ENCODE measurements at places on chromosomes 16 and 17.

DNA sequence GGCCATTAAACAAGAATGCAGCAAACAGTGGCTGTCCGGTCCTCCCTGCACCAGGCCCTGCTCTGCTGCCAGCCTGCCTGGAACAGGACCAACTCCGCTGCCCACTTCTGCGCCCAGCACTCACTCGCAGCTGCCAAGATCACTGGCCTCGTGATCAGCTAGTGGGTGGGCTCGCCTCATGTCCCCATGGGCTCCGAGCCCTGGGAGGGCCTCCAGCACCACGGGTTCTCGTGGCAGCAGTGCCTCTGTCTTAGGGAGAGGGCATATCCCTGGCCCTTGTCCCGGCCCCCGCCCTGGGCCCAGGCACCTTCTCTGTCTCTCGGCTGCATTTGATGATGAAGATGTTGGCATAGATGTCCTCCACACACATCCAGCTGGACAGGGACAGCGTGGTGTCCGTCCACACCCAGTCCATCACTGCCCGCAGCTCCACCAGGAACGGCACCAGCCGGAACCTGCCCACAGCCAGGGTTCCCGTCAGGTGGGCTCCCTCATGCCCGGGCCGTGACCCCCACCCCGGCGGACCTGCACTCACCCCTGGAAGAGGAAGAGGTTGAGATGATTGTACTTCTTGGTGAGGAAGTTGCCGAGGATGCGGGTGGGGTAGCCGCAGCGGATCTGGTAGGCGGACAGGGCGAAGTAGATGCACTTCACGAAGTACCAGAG, 13.1 kb downstream of the CTU2 start:
- DNase-seq = no peak

- DNase-seq = no peak
These were observed 71.5 kb upstream of the KSR1 start for GRCh38 chr17:27384726-27385125.

- DNase-seq = no peak
These were observed 120.9 kb downstream of the METRNL start for GRCh38 chr17:83200231-83200699.

DNA sequence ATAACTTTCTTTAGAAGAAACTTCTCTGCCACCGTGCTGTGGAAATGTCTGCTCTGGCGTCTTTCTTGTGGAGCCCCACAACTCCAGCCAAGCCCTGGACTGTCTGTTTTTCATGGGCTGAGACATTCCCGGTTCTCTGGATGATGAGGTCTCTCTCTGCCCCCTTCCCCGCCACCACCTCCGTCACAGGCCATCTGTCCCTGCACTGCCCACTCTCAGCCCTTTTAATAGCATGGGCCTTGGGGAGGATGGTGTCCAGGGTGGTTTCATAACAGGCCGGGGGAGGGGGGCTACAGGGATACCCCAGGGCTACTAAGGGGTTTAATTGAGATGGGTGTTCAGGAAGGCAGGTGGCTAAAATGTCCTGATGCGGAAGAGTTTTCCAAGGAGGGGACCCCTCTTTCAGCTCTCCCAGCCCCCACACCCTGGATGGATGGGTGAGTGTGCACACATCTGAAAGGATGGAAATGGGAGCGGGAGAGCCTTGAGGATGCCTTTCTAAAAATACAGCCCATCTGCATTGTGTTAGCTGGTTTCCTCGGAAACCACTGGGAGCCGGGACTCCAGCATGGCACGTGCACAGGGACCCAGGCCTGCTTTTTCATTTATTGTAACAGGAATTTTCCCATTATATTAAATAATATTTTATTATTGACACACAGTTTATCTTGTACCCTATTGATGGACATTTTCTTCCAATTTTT, 14.6 kb upstream of the NDRG4 start:
- DNase-seq = no peak

DNA sequence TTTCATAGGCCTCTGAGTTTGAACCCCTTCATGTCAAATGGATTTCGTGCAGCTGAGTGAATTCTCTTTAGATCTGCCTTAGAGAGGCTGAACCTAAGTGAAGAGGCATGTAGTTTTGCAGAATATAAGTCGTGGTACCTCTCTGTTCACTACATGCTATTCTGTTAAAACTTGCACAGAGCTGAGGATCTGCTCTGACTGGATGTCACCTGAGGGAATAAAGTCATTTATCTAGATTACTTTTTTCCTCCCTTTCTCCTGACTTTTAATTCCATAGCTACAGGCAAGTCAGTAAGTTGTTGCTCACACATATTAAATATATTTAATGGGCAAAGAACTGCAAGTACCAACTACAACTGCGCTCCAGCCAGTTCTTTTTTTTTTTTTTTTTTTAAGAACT, 64.7 kb downstream of the WNT3 start:
- DNase-seq = no peak

- DNase-seq = no peak
These were observed 101.7 kb upstream of the GPR139 start for GRCh38 chr16:20175358-20175757.

GRCh38 chr16:28873543-28874201, 4.6 kb upstream of the ATP2A1 start:
- peak; percentile 23 for DNase-seq

- DNase-seq = no peak
These were observed 17.0 kb downstream of the CHD9 start for GRCh38 chr16:53071748-53072301.

DNA sequence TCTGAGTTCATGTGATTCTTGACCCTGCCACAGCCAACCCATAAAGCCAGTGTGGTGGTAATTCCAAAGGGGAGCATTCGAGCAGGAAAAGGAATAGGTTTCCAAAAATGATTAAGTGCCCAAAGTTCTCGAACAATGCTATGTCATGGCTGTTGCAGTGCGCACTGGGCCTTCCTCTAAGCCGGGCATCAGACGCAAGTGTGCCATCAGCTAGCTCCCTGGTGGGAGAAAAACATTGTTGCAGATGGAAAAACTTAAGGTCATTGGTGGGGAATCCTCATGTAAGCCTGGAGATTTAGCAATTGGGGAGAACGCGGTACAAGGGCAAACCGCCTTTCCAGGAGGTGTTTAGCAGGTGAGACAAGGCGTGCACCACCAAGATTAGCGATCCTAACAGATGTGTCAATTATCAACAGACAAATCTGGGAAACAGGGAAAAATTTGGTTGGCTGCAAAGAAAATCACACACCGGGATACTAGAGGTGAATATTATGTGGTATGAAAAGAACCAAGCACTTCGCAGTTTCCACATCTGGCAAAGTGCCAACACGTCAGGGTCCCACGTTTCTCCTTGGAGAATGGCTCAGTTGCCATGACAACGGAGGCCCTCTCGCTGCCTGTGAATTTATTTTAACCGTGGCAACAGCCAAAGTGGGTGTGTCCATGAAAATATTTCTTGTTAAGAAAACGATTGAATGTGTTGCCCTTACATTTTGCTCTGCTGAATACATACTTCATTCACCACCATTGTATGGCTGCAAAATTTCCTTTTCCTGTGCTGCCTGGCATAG, 118.5 kb upstream of the CACNG5 start:
- no peak for DNase-seq

GRCh38 chr16:28101533-28101890, 38.0 kb upstream of the GSG1L start:
- DNase-seq = no peak

GRCh38 chr17:74785981-74786360, 9.8 kb upstream of the NAT9 start:
- no peak for DNase-seq

DNA sequence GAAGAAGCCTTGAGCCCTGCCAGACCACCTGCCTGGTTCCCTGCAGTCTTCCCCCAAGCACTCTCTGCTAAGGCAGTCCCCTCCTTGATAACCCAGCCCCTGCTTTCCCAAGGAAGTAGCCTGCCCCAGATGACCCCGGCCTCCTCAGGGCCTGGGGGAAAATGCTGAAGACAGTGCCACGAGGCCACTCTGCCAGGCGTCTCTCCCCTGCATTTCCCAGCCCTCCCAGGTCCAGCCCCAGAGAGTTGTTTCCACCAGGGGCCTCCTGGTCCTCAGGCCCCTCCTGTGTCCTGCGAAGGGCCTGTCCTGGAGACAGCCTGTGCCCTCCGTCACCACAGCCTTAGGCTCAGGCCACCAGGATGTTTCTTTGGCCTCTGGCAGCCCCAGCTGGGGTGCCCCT, 96.4 kb downstream of the CCDC182 start:
- no peak for DNase-seq

DNA sequence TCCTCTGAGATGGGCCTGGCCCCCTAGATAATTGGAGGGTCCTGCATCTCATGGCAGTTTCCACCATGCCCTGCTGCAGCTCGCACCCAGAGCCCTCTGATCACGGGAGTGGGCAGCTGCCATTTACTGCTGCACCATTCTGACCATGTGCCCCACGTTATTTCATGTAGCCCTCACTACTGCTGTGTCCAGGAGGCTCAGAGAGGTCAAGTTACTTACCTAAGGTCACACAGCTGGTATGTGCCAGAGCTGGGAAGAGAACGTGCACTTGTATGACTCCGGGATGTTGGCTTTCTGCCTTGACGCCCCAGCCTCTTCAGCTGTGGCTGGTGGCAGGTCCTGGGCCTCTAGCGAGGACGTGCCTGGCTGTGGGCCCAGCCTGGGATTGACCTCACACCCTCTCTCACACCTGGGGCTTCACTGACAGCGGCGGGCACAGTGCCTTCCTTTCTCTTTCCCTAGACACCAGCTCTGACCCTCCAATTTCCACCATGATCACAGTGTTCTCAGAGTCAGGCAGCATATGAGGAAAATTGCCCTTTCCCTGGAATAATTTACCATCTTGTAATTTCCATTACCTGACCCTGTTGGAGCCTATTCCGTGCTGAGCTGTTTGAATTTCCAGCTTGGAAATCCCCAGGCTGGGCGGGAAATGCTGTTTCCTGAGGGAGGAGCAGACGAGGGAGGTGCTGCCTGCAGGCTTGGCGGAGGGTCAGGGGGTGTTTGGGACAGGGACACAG, 18.5 kb upstream of the DOC2B start:
- DNase-seq = no peak

GRCh38 chr16:26396511-26397235, 670.1 kb upstream of the C16orf82 start:
- no peak for DNase-seq

- DNase-seq = no peak
These were observed 78.1 kb downstream of the OR1D5 start for GRCh38 chr17:2985318-2985717.

- DNase-seq = no peak
These were observed 685 bp upstream of the MPG start for GRCh38 chr16:77273-77806.

- DNase-seq = no peak
These were observed 19.9 kb downstream of the NQO1 start for GRCh38 chr16:69706256-69706974.

DNA sequence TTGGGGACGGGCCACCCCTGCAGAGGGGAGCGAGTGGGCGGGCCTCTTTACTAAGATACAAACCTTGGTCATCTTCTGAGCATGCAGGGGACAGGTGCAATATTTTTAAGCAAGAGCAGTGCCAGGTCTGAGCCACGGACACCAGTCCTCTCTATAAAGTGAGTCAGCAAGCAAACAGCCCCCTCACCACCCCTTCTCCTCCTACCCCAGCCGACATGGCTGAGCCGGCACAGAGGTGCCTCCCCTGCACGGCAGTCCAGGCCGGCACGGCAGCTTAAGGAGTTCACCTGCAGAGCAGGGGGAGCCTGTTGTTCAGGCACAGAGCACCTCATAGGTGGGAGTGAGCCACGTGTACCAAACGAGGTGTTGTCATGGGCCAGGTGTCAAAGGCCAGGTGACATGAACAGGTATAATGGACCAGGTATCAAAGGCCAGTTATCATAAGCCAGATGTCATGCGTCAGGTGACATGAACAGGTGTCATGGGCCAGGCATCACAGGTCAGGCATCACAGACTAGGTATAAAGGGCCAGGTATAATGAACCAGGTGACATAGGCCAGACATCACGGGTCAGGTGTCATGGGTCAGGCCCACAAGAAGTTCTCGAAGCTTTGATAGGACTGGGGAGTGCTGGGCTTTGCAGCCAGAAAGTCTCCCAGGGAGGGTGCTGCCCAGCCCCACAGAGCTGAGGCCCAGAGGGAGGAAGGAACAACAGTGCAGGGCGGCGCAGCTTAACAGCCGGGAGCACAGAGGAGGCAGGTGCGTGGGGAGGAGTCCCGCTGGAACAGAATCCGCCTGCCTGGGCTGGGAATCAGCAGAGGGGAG, 42.6 kb upstream of the ZNF469 start:
- DNase-seq = no peak

DNA sequence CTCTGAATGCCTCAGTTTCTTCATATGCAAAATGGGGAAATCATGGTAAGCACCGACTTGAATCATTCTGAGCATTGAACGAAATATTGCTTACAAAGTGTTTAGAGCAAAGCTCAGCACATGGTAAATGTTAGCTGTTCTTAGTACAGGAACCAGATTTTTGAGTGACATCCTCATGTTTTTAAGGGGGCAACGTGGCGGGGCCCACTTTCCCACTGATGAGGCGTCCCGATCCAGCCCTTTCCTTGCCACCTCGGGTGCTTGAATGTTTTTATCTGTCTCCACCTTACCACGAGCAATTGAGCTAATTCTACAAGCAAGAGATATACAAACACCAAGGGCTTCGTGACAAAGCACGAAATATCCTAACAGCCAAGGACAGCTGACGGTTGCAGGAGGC, 49.9 kb downstream of the ELAC2 start:
- no peak for DNase-seq

- DNase-seq = no peak
These were observed 167.4 kb downstream of the PITPNC1 start for GRCh38 chr17:67544364-67544955.

GRCh38 chr16:49622084-49622390, 233.9 kb downstream of the ZNF423 start:
- DNase-seq = no peak

- DNase-seq = no peak
These were observed 29.7 kb upstream of the FASN start for GRCh38 chr17:82127704-82128103.

DNA sequence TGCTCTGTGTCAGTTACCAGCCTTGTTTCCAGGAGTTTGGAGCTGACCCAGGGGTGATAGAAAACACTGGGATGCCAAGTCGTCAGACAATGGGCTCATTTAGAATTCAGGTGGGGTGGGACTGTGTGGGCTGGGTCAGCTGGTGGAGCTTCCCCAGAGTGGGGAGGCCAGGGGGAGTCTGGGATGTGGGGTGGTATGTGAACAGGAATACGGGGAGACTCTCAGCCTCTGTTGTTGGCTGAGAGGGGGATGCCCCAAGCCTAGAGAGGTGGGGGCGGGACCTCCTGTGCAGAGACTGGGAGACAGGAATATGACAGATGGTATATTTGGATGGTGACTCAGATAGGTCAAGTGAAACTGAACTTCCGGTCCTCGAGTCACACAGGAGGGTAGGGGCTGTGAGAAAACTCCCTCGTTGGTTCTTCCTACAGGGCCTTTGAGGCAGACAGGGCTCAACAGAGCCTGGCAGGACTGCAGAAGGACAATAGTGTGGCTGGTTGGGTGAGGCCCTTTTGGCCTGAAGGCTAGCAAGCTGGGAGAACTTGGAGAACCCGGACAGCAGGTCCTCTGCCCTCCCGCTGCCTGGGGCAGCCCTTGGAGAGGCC, 23.7 kb downstream of the CDH1 start:
- DNase-seq = no peak

DNA sequence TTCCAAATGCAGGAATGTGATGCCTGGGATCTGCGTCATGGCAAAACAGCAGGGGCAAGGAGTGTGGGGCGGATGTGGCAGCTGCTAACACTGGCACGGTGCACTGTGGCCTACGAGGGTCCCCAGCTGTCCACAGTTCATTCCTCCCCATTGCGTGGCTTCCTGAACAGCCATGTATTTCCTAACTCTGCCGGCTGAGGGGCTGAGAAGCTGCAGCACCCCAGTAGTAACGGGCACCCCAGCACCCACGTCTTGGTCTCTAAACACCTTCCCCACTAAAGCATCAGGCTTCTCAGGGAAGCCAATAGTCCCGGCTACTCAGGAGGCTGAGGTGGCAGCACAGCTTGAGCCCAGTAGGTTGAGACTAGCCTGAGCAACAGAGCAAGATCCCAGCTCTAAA, 47.6 kb downstream of the LMF1 start:
- no peak for DNase-seq
